ENCODE measurements at places on chromosomes 5 and 9.

DNA sequence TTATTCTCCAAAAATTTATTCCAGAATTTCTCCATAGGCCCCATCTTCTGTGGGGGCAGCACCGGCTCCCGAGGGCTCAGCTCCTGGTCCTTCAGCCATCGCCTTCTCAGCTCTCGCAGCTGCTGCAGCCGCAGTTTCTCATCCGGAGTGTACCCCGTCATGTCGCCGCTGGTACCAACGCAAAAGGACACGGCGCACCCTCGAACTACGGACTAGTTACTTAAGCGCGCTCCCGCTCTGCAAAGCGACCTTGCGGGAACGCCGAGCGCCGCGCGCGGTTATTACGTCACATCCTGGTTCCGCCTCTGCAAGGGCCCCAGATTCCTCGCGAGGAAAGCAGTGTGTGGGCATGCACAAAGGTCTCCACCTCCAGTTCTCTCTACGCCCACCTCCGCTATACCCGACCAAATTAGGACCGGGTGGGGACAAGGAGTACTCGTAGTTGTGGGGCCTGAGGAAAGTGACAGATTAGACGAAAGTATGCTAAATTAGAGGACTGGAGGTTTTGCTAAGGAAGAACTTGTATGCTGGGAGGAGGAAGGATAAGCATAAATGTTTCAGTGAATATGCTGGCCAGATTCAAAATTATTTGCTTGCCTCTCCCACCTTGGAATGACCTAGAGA lies at the start of gene NDUFB6:
NDUFB6 (minus strand) TSS at position 260 of the 624 bp plus-strand sequence; CDS start at position 161, 99 bp downstream.
- DNase-seq, result peak; percentile 88

GRCh38 chr5:68033961-68034571 lies 181.5 kb upstream of the PIK3R1 start:
- peak; percentile 81 for DNase-seq

- DNase-seq, result peak; percentile 76
Observed at GRCh38 chr9:115551396-115551795, 433.4 kb upstream of the TNC start.

DNA sequence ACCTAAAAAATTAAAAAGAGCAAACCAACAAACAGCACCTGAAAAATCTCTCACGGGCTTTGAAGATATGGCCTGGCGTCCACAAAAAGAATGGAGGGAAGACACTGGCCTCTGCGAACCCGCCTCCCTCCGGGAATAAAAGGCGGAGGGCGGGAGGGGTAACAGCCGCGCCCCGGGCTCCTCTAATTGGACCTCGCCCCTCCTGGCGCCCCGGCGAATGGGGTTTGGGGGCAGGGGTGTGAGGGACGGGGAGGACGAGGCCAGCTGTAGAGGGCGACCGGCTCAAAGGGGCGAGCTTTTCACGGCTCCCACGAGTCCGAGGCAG lies 753 bp downstream of the FANCC start:
- peak; percentile 45 for DNase-seq

GRCh38 chr5:96942078-96942477 lies 6.2 kb downstream of the LNPEP start:
- DNase-seq, result no peak

DNA sequence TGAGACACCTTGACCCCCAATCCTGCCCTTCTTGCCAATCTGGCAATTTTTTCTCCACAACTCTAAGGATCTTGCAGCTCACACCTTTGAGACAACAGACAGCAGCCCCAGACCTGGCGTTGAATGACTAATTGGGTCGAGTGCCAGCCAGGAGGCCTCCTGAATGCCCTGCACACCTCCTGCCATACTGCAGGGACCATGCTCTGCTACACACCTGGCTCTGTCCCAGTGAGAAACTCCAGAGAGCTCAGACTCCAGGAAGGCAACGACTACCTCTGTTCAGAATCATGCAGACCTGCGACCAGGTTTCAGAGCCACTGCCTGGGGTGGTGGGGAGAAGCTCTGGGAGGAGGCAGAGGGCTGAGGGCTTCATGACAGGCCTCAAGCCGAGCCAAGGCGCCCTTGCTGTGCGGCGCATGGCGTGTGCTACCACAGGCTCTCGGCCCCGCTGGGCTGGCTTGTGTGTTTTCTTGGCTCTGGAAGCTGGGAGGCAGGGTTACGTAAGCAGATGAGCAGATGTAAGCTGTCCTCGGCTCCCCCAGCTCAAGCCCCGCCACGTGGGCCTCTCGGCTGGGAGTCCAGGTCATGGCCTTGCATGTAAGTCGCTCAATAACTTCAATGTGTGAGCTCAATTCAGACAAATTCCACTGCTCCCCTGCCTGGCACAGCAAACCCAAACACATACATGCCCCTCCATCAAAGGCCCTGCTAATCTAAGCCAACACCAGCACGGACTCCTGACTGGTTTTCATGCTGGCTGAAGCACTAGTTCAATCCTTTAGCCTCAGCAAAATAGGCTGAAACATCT lies 27.5 kb downstream of the B4GALT1 start:
- DNase-seq, result peak; percentile 97

DNA sequence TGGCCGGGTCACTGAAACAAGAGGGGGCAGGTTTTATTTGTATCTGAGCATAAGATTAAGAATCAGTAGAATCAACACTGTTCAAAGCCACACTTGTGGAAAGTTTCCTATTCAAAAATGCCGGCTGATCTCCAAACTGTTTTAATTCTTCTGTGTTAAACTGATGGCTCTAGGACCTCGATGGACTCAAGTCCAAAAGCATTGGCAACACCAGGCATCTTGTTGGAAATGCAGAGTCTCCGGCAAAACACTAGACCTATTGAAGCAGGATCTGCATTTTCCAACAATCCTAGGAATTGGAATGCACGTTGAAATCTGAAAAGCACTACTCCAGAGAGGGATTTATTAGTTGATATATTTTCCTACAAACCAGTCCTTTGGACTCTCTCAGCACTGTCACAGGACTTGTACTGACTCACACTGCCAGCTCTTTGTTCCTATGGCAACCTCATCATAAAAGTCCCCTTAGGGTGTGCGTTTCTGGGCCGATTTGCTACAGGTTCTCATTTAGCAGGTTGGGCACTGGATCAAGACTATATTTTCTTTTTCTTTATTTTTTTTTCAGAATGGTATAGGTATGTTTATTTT lies 48.1 kb upstream of the PCA3 start:
- DNase-seq, result peak; percentile 9

- DNase-seq, result no peak
Observed at GRCh38 chr5:56056875-56057274, 62.1 kb upstream of the IL6ST start.

DNA sequence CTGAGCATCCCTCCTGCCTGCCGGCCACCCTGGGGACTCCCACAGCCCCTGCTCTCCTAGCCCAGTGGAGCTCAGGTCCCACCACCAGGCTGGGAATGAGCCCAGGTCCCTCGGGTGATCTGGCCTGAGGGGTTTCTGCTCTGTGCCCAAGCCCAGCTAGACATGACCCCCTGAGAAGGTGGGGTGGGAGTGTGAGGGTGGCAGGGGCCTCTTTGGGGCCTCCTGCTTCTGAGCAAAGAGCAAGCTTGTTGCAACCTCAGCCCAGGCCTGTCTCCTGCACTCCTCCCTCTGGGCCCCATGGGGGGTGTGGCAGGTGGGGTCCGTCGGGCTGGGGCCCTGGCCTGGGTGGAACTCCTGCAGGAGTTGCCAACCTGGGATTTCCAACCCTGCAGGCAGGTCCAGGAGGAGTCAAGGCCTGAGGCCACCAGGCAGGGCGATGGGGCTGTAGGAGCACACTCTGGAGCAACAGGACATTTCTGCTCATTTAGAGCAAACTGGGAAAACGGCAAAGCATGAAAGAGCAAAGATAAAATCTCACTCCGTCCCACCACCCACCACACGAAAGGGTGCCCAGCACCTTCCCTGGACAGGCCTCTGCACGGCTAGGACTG lies 11.4 kb upstream of the NRARP start:
- DNase-seq, result no peak

GRCh38 chr9:79431019-79431679 lies 140.6 kb upstream of the TLE4 start:
- no peak for DNase-seq

- DNase-seq, result no peak
Observed at GRCh38 chr9:136748666-136749611, 614 bp upstream of the LCN6 start.

DNA sequence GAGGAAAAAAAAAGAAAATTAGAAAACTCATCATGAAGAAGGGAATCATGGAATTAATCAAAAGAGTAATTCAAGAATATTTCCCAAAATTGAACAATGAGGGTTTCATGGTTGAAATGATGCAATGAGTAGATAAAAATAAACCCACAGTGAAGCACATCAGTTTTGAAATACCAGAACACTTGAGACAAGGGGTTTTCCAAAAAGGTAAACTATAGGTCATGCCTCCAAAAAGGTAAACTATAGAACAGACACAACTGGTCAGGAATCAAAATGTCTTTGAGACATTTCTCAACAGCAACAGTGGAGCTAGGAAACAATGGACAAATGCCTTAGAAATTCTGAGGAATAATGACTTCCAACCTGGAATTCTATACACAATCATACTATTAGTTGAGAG lies 60.2 kb upstream of the PCSK5 start:
- DNase-seq, result no peak

DNA sequence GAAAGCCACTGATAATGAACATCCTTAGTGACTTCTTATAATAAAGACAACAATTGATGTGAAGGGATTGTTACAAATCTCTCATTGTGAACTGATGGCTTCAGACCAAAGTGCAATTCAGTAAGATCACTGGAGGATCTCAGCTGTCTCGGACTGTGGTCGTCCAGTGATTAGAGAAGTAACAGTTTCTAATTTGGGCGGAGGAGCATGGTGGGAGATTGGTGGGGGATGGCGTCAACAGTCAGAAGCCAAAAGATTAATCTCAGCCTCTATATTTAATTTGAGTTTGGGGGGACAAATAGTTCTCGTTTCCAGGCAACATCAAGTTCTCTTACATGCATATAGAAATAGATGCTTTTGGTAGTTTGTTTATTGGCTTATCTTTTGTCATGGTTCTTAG lies 11.4 kb downstream of the GZMK start:
- DNase-seq, result no peak

GRCh38 chr9:110994771-110995241 lies 43.5 kb downstream of the LPAR1 start:
- peak; percentile 85 for DNase-seq

DNA sequence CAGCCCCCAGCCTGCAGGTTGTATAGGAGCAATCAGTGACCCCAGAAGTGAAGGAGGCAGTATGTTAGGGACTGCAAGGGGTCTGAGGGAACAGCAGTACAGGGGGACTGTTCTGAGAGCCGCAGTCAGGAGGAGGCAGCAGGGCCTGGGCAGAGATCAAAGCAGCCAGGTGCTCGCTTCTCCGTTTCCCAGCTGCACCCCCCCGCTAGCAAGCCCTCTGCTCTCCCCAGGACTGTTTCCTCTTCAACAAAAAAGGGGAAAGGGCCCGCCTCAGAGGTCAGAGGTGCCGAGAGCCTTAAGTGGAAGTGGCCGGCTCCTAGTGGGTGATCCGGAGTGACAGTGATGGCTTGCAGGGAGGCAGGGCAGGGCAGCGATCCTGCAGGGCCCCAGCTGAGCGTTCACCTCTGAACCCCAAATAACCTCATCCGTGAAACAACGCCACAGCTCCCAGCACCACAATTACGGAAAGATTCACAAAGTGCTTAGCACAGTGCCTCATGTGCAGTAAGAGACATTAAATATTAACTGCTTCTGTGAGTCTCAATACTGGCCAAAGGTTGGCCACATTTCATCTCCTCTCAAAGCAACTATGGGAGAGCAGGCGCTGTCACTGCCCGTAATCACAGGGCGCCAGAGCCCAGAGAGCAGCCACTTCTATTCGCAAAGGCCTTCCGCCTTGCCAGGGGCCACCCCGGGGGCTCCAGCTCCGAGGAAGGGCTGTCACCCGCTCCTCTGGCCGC lies 8.0 kb downstream of the CLPTM1L start:
- DNase-seq, result no peak
